Stimulated activated CD8-positive, alpha-beta memory T cell treated with anti-CD3 and anti-CD28 coated beads, Interleukin-7, amount 100 ng/mL, for 24 hours (primary cell): ENCODE measurements at places on chromosomes 6 and 20.

DNA sequence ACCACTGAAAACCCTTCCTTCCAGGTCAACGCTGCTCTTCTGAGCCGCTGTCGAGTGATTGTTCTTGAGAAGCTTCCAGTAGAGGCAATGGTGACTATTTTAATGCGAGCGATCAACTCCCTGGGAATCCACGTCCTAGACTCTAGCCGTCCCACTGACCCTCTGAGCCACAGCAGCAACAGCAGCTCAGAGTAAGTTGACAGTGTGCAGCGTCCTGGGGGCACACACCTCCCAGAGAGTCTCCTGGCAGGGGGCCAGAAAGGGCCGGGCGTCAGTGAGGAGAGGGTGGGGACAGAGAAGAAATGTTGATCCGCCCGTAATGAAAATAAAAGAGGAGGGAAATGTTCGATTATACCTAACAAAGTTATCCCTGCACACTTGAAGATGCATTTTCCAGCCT is 5.0 kb downstream of the WRNIP1 start:
- no peak for DNase-seq

DNA sequence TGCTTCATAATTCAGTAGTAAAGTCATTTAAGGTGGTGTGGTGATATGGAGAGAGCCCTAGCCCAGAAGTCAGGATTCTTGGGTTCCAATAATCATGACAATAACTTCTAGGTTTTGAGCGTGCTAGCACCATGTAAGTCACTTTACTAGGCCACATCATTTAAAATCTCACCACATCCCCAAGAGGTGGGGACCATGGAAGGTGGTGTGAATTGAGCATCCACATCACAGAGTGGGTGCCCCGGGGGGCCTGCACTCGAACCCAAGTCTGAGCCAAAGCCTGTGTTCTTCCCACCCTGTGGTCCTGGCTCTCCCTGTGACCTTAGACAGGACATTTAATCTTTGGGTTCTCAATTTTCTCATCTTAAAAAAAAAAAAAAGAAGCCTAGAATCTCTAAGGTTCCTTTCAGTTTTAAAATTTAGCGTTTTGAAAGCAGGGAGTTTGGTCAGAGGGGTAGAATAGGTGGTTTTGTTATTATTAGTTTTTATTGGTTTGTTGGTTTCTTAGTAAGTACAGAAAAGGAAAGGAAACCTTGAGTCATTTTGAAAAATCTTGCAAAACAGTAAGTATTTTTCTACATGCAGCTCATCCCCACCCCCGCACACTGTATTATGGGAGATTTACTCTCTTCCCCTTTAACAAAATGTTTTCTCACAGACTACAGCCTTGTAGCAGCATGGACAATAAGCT is 26.4 kb downstream of the ARMC2 start:
- DNase-seq = peak; percentile 19

- no peak for DNase-seq
These were observed 42.5 kb upstream of the ARMC2 start for GRCh38 chr6:108805611-108806167.

- peak; percentile 15 for DNase-seq
These were observed 24.0 kb downstream of the MTFR2 start for GRCh38 chr6:136226027-136226673.

DNA sequence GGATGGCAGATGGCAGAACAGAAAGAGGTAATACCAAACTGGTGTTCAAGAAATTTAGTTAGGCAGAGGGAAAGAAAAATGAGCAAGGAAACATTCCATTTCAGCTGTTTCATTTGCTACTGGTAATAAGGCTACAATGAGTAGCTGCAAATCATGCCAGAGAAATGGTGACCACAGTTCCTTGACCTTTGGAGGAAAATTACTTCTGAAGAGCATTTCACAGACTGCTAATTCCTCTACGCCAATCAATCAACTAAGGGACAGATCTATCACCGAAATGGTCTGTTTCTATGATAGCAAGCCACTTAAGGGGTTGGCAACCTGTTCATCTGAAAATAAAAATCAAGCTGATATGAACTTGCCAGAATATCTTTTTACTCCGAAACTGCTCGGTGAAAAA is 119.5 kb downstream of the PTPRK start:
- DNase-seq = no peak

GRCh38 chr6:4041480-4041879 is 37.5 kb downstream of the FAM217A start:
- no peak for DNase-seq

DNA sequence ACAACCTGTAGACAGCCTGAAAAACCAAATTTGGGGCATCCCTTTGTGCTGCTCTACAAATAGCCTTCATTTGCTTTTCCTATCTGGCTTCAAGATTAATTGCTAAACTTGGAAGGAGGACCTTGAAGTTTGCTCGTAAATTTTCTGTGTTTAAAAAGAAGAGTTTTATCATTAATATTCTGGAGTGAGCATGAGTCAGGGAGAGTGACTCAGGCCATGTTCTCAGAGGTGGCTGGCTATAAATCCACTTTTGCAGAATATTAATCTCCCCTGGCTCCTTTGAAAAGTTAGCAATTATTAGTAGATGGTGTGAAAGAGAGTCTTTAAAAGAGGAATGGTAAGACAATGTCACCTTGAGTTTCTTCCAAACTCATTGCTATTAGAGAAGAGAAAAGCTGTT is 91.0 kb downstream of the ANKEF1 start:
- DNase-seq = no peak

- no peak for DNase-seq
These were observed 11.0 kb upstream of the HINT3 start for GRCh38 chr6:125945378-125946141.

DNA sequence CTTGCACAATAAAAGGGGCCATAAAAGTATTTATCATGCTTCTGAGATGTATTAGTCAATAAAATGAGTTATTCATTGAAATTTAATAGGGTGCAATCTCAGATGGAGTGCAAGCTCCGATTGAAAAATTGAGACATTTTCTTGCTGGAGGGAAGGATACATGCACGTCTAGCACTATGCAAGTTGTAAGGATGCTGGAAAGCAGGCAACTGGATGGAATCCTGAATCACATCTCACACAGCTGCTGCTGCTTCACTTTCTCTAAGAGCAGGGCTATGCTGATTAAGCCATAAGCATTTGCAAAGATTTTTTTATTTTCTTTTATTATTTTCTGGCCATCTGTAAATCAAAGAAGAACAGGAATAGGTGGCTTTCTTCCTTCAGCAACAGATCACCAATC is 308.8 kb upstream of the EPHA7 start:
- DNase-seq = no peak

GRCh38 chr20:47821481-47822100 is 36.3 kb upstream of the SULF2 start:
- DNase-seq = no peak

DNA sequence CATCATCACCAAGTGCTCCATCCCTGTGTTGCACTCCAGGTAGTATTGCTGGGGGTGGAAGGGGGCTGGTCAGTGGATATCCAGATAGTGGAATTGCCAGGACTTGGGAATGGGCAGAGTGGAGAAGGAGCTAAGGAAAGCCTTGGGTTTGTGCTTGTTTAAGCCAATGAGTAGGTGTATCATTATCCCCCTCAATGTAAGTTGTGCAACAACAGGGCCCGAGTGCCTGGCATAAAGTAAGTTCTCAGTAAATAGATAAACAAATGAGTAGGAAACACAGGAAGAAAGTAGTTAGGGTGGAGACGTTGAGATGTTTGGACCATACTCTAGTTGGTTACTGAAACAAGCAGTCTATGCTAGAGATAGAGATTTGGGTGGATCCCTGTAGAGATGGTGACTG is 9.8 kb downstream of the CCND3 start:
- DNase-seq = no peak

GRCh38 chr6:30013291-30013922 is 47.7 kb upstream of the POLR1H start:
- DNase-seq = peak; percentile 10

- no peak for DNase-seq
These were observed 72.3 kb upstream of the CCN2 start for GRCh38 chr6:132023490-132023889.

DNA sequence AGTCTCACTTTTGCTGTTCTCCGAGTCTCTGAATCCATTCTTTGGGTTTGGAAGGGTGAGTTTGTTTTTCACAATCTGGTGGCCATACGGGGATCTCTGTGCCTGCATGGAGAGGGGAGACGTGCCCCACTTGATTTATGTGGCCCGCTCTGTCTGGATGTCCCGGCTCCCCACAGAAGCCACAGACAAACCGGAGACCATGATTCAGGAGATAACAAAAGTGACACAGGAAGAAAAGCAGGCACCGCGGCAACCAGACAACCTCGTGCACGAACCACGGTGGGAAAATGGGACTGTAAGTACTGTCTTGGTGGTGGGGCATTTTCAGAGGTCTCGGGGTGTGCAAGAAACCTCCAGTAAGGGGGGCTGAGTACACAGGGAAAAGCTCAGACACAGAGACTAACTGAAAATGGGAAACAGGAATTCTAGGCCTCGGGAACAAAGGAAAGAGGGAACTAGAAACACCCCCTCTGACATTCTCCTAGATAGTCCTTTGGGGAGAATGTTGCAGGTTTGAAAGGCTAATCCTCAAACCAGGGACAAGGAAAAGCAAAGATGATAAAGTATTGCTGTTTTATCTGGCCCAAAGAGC is 22.1 kb upstream of the ZNF318 start:
- no peak for DNase-seq

DNA sequence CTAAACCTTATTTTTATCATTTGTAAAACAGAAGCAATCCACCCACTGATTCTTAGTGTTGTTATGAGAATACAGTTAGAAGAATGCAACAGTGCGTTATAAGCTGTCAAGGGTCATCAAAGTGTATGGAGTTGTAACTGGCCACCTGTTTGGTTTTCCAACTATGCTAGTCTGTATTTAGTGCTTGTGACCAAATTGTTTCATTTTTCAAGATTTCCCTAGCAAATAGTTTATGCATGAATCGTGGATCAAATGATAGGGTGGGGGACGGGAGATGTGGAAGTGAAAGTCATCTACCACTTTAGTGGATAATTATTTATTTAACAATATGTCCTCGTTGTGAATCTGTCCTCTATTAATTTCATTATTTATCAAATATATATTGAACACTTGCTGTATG is 175.4 kb upstream of the HDDC2 start:
- no peak for DNase-seq

- no peak for DNase-seq
These were observed 679.5 kb downstream of the MAFB start for GRCh38 chr20:40009542-40009941.

GRCh38 chr6:26457264-26457805 is 420 bp upstream of the BTN2A1 start:
- no peak for DNase-seq

DNA sequence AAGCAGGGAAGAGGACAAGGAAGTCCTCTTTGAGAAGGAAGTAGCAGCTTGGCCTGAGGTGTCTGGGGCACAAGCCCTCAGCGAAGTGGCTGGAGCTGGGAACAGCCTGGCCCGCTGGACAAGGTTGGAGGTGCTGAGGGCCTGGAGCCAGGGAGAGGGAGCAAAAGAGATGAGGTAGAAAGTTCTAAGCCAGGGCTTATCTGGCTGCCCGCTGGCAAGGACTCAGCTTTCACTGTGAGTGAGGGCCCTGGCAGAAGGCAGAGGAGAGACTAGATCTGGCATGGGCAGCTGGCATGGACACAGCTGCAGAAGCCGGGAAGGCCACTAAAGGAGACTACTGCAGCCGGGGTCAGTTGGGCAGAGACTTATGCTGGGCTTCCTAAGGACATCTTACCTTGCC is 21.8 kb upstream of the PCMTD2 start:
- DNase-seq = no peak

GRCh38 chr20:48190757-48191156 is 405.5 kb upstream of the SULF2 start:
- DNase-seq = no peak

DNA sequence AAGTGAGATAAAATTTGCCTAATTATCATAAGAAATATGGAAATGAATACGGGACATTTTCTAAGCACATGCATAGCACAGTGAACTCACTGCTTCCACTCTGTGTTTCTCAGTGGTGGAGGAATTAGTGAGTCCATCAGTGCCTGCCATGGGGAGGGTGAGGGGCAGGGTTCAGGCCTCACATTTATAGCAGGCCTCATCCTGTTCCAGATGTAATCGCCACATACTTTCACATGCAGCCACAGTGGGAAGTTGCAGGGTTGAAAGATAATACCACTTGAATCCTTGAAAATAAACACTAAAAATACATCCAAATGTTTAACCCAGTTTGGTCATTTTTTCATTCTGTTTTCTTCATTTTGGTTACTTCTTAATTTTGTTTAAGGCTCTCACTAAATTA is 29.9 kb upstream of the ANKEF1 start:
- no peak for DNase-seq

GRCh38 chr6:3579652-3580175 is 122.9 kb upstream of the SLC22A23 start:
- no peak for DNase-seq

DNA sequence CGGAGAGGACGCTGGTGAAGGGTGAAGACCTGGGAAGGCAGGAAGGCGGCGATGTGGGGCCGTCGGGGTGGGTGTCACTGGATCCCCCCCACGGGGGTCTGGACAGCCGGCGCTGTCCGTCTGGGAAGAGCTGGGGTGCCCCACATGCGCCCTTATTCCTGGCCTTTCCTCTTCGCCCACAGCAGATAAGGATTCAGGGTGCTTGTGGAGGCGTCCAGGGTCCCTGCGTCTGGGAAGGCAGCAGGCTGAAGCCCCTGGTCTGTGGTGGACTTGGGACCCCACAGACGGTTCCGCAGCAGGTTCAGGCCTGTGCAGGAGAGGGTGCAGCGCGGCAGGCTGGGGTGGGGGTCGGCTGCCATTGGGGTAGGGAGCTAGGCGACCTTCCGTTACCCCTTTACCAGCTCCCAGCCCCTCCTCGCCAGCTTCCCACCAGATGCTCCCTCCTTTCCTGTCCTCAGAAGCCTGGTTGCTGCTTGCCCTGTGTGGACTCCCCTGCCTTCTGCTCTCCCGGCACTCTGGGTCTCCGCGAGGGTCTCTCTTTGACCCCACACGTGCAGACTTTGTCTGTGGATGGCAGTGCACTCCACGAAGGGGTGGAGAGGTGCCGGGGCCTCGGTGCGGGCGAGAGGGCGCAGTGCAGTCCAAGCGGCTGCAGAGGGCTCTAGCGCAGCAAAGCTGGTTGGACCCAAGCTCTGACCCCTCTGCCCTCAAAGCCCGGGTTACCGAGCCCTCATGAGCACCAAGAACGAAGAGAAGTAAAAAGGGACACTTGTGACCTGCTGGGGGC is 2.1 kb upstream of the GATA5 start:
- DNase-seq = no peak

- no peak for DNase-seq
These were observed 24.3 kb upstream of the LSM14B start for GRCh38 chr20:62097881-62098407.
